Psoas muscle (tissue), 8 donors: ENCODE measurements at places on chromosomes 2 and 18.

GRCh38 chr2:11833601-11834000, 87.2 kb downstream of the LPIN1 start:
- no peak for DNase-seq

DNA sequence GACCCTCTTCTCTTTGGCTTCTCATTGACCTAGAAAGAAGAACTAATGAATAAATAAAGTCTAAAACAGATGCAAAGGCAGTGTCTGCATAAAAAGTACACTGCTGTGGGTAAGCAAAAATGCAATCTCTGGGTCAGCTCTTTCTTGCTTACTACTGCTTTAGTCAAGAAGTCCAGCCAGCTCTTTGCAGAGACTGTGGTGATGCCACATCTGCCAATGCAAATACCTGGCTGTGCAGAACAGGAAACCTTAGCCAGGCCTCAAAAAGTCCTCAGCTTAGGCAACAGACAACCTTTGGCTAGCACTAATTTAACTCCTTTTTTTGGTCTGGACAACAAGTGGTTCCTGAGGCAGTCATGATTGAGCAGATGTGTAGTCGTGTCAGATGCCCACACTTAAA, 73.6 kb upstream of the RND3 start:
- DNase-seq: no peak

GRCh38 chr2:71684226-71685072, 231.1 kb downstream of the DYSF start:
- DNase-seq: peak; percentile 78

DNA sequence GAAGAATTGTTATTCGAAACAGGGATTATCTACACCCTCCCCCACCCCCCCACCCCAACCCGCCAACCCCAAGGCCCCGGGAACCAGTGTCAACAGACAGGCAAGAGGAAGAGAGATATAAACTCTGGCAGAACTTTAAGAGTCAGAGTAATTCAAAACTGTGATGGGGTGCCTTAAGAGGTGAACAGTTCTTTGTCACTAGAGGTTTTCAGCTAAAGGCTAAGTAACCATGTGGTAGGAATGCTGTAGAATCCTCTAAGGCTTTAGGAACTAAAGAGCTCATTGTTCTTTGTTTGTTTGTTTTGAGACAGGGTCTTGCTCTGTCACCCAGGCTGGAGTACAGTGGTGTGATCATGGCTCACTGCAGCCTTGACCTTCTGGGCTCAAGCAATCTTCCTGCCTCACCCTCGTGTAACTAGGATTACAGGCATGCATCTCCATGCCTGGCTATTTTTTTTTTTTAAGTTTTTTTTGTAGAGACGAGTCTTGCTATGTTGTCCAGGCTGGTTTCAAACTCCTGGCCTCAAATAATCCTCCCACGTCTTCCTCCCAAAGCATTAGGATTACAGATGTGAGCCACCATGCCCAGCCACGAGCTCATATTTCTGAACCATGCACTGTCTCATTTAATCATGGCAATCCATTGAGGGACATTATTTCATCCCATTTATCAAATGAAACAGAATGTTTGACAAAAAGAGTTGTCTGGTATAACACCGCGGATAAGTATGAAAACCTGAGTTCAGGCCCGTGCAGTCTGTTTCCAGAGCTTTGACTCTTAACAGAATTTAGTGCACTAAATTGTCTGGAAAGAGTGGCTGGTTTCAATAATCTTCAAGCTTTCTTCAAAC, 20.8 kb upstream of the TMEM17 start:
- DNase-seq: no peak

DNA sequence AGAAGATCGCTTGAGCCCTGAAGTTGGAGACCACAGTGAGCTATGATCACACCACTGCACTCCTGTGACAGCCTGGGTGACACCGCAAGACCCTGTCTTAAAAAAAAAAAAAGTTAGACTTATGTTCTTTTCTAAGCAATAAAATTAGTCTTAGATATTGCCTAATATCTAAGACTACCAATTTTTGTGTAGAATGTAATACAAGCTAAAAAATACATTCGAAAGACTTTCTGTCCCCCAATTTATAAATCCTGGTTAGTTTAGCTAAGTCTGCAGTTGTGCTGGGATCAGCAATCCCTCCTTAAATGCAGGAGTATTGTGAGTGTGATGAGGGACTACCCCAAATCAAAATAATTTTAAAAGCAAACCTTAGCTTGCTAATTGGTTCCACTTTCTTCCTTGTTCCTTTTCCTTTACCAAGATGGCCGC, 358 bp upstream of the STAMBP start:
- no peak for DNase-seq

GRCh38 chr2:101574622-101575021, 99.7 kb upstream of the RFX8 start:
- no peak for DNase-seq

DNA sequence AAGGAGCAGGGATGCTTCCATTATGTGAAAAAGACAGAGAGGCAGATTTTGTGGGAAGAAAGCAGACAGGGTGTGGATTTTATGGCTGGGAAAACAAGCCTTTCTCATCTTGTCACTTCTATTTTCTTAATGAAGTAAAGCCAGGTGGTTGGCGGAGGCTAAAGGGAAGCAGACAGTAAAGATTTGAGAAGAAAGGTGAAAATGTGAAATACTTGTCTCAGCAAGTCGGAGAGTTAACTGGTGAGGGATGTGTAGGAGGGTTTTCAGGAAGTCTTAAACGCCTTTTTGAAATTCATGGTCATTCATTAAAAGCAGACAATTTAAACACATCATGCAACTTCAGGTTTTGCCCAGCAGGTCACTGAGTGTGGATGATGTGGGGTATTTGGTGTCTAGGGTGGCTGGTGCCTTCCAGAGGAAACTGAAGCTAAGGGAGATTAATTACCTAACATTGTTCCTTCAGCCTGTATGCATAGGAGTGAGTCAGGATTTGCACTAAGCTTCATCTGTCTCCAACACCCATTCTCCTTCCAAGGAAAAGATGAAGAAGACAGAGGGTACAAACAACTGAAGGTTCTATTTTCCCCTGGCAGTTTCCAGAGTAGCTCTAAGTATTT, 20.7 kb downstream of the SLC14A2 start:
- DNase-seq: no peak
